ENCODE measurements at places on chromosomes 2 and 18. TPM values are rescaled to one million over a fixed set of nuclear protein-coding genes. Genes with fewer than 3 reads are reported as not detected.

GRCh38 chr2:176643646-176644045 is 374.4 kb downstream of the MTX2 start:
- no peak for DNase-seq

DNA sequence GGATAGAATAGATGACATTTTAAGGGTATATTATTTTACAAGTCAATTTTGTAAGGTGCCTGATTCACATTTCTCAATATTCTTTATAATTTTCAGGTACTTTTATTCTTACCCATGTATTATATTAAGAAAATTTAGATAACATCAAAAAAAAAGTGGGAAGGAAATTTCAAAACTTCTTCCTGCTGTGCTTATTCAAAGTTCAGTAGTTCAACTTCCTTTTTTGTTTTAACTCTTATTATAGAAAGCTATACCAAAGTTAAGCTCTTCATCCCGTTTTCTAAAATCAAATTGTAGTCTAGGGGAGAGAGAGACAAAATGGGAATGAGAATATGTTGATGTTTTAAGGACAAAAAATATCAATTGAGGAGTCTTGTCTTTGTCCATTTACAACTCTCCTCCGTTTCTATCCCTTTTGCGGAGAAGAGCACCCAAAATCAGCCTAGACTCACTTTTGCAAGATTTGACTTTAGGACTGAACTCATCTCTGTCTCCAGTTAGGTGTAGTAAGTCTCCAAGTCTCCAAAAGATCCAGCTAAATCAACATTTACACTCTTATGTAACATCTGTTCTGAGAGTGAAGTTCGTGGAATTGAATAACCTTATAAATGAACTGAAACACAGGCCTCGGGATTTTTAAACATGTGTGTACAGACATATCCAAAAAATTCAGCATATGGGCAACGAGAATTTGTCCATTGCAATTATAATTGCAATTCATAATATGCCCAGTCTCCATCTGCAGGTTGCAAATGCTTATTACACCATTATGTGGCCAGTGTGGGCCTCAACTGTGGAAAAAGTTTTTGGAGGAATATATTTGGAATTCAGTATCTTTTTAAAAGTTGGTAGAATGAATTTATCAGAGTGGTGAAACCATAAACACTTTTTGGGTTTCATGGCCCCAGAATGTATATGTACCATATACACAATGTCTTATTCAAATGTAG is 23.9 kb downstream of the FAM124B start:
- no peak for DNase-seq

DNA sequence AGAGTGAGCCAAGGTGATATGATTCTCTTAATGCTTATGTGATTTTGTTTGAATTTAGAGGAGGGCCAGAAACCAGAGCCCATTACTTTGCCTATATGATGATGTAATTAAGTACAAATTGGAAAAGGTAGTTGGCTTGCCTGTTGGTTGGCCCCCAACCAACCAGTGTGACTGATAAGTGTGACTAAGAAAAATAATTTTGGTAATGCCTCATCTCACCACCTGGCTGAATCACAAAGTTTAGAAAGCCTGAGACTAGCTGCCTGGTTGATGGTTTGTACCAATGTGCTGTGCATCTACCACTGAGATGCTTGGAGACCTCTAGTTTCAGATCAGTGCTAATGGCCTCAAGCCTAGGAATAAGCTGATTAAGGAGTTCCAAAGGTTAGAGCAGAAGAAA is 338.7 kb downstream of the CDH2 start:
- peak; percentile 14 for DNase-seq

DNA sequence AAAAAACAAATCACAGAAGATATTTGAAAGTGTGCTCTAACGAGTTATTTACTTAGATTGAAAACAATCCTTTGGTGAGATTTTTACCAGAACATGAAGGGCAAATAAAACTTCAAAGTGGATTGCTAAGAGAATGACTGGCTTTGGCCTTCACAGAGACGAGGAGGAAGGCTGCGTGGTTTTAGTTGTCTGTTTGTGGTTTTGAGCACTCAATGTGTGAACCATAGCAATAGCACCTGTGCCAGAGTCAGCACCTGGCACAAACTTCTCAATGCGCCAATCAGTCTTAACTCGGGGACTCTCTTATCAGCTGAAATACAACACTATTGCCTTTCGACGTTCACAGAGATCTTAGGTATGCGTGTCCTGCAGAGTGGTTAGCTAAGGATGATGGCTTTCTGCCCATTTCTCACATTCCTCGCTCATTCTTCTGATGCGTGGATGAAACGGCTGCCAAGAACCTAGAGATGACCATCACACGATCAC is 70.0 kb downstream of the MBP start:
- no peak for DNase-seq

GRCh38 chr2:191927319-191927867 is 80.5 kb upstream of the CAVIN2 start:
- DNase-seq = peak; percentile 92

DNA sequence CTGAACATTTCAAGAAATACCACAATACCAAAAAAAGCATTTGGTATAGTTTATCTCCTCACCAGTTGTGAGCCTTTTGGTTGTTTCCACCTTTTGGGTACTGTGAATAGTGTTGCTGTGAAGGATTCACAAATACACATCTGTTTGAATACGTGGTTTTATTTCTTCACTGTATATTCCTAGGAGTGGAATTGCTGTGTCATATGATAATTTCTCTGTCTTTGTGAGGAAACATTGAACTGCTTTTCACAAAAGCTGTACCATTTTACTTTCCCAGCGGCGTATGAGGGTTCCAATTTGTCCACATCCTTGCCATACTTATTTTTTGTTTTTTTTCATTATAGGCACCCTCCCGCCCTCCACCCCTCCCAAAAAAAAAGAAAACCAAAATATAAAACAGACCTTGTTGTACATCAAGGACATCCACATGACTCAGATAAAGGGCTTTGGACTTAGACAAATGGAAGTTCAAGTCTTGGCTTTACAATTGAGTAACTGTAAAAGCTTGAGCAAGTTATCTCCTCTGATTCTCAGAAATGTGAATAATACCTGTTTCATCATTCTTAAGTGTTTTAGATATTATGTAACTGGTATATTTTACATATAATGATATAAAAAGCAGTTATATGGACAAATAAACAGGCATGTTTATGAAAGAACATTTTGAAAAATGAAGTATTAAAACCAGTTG is 19.0 kb downstream of the UBE2E3 start:
- DNase-seq = no peak

DNA sequence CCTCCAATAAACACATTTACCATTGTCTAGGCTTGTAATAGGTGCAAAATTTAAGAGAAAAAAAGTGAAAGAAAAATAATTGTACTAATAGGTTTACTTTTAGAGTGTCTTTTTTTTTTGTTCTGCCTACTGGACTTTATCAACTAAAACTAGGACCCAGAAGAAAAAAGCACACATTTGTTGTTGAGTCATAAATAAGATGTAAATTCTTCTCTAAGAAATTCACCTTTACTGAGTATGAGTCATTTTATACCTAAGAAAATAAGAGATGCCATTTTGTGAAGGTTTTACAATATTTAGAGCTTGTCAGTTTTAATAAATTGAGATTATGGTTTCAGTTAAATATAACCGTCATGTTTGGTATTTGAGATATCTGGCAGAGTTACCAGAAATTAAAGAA is 19.2 kb downstream of the FARP2 start:
- no peak for DNase-seq

Gene TWSG1
- total RNA-seq = 31.8 TPM

Gene VSNL1
- 30.3 TPM for total RNA-seq

Gene SNTG2
- total RNA-seq = not detected

Gene MAB21L4
- total RNA-seq = not detected

Data from MG63 (cell line).